Lower leg skin (tissue), 4 donors: ENCODE measurements at places on chromosomes 12 and 14. TPM values are rescaled to one million over a fixed set of nuclear protein-coding genes. Genes with fewer than 3 reads are reported as not detected.

OTX2 gene
- total RNA-seq: not detected

RASSF8 gene
- 11.4 TPM for total RNA-seq

CRACR2A gene
- 1.4 TPM for total RNA-seq

KRT72 gene
- total RNA-seq: 11.6 TPM

FIGNL2 gene
- total RNA-seq: not detected

- peak; percentile 49 for DNase-seq
Measured at GRCh38 chr14:30610787-30611343, 11.3 kb upstream of the SCFD1 start.

- no peak for DNase-seq
Measured at GRCh38 chr12:93713060-93713459, 35.9 kb downstream of the CRADD start.

DNA sequence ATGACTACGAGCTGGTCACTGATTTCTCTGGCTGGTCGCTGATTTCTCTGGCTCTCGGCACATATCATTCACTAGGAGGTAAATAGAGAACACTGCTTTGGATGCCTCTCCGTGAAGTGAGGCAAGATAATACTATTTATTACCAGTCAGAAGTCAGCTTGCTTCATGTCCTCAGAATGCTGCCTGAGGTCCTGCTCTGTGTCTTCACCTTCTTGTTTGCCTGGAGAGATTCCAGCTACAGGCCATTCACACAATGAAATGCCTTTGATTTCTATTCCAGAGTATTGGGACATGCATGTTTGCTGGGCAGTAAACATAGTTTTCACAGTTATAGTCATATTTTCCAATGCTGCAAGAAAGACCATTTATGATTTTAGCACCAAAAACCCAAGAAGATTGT, 106.7 kb downstream of the AEBP2 start:
- DNase-seq: no peak

DNA sequence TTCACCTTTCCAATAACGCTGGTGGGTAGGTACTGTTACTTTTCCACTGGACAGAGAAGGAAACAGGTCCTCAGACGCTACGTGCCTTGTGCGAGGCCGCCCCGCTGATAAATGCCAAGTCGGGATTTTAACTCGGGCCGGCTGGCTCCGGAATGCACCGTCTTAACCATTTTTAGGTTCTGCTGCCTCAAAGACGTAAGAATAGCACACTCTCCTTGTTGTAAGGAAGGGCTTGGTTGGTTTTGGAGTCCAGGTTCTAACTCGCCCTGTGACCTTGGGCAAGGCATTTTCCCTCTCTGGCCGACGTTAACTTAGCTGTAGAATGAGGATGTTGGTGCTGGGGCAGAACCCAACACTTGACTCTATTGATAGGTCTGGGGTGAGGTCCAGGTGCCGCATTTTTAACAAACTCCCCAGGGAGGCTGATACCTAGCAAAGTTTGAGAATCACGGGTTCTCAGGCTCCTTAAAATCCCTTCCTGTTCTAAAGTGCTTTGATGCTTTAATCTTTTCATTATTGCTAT, 814 bp downstream of the ANKRD13A start:
- peak; percentile 28 for DNase-seq

- no peak for DNase-seq
Measured at GRCh38 chr12:29617407-29617803, 119.9 kb upstream of the OVCH1 start.

GRCh38 chr12:89945123-89945522, 236.5 kb upstream of the ATP2B1 start:
- DNase-seq: no peak

DNA sequence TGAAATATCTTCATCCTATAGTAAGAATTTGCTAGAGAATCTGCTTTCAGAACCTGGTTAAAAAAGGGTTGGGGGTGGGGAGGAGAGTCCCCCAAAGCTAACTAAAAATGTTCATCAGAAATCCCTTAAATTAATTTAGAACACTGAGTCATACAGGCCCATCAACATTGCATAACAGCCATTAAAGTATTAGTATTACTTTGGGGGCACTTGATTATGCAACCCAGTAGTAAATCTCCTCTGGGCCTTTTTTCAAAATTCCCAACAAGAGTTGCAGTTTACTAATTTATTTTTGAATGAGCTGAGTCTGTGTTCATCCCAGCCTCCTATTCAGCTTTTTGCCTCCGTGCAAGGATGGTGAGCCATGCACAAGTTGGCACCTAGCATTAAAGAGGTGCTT, 8.8 kb upstream of the SLC24A4 start:
- DNase-seq: no peak

DNA sequence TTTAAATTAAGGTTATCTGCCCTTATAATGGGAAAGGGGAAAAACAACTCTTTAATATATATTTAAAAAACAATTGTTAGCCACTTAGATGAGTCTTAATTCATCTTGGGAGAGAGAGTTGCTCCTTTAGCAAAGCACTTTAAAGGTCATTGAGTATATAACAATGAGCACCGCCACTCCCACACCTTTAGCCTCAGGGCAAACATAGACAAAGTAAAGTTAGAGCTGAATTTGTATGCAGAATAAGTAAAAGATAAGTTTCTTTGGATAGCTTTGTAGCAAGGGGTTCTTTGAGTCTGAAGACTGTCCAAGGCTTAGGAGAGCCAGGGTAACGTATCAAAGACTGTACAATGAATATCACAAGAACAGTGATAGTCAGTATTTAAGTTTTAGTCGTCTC, 728.8 kb upstream of the LMO3 start:
- no peak for DNase-seq

GRCh38 chr12:43282106-43282505, 269.9 kb downstream of the ADAMTS20 start:
- DNase-seq: no peak

GRCh38 chr12:11227373-11227772, 40.6 kb upstream of the TAS2R42 start:
- no peak for DNase-seq

GRCh38 chr14:87066221-87066817, 926.7 kb downstream of the GALC start:
- no peak for DNase-seq

- no peak for DNase-seq
Measured at GRCh38 chr12:24177889-24178288, 228.4 kb upstream of the SOX5 start.

DNA sequence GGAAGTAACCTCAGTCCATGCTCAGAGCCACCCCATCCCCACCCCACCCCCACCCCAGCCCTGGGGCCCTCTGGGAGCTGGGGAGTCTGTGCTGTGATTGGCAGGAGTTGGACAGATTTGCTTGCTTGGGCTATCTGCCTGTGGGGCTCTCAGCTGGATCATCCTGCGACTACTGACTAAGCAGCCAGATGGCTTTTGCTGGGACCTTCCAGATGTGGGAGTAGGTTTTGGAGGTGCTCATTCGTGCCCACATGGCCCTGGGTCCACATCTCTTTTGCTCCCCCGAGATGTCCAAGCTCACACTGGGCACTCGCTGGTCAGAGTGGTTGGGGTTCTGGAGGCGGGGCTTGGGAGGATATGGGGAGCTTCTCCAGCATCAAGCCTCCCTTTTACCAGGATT, 138.9 kb downstream of the TSPAN9 start:
- no peak for DNase-seq

DNA sequence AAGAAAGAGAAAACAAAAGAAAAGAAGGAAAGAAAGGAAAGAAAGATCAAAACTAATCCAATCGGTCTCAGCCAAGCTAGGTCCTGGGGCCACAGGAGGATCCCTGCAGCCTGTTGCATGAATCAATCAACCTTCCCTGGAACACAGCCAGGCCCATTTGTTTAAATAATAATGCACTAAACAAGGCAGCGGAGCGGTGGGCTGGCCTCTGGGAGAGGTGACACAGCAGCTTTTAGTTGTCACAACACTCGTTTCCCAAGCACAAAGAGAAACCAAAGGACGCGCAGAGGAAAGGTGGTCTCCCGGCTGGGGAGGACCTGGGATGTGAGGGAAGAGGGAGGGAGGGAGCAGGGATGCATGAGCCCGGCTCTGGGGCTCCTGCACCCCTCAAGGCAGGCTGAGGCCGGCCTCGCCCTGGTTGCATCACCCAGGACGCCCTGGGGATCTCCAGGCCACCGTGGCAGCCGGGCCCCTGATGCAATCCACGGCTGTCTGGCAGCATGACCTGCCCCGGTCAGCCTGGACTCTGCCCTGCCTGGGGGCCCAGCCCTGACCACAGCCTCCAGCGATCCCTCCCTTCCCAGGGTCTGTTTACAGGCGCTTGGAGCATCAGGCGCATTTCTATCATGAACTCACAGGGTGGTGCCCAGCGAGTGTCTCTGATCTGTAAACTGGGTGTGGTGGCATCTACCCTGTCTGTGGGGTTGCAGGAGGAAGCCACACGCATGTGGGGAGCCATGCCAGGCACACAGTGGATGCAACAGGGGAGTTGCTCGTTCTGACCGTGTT, 32.5 kb downstream of the MMP17 start:
- DNase-seq: peak; percentile 46
